PC-3 (cell line): ENCODE measurements at places on chromosomes 7 and 10.

DNA sequence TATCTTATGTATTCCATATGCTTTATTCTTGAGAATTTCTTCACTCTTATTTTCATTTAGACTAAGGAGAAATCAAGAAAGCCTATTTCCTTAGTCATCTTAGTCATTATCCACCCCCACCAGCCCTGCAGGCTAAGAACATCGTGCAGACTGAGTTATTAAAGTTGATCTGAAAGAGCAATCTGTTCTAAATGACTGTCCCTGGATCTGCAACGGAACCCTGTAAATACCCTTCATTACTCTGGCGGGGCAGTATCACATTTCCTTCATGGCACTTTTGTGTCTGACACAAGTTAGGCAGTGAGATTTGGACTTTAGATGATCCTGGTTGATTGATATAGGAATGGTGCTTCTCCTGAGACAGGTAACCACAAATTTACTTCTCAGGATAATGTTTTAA is 3.5 kb upstream of the MYPN start:
- peaks cover 19% of the 10 kb centered on the region for H3K36me3 ChIP-seq
- peak overlapping the region; percentile 42 for H3K4me3 ChIP-seq
- peak; percentile 93 for DNase-seq
- peaks cover 69% of the 10 kb centered on the region for H3K4me1 ChIP-seq
- no peaks in the 10 kb centered on the region for H3K27me3 ChIP-seq

DNA sequence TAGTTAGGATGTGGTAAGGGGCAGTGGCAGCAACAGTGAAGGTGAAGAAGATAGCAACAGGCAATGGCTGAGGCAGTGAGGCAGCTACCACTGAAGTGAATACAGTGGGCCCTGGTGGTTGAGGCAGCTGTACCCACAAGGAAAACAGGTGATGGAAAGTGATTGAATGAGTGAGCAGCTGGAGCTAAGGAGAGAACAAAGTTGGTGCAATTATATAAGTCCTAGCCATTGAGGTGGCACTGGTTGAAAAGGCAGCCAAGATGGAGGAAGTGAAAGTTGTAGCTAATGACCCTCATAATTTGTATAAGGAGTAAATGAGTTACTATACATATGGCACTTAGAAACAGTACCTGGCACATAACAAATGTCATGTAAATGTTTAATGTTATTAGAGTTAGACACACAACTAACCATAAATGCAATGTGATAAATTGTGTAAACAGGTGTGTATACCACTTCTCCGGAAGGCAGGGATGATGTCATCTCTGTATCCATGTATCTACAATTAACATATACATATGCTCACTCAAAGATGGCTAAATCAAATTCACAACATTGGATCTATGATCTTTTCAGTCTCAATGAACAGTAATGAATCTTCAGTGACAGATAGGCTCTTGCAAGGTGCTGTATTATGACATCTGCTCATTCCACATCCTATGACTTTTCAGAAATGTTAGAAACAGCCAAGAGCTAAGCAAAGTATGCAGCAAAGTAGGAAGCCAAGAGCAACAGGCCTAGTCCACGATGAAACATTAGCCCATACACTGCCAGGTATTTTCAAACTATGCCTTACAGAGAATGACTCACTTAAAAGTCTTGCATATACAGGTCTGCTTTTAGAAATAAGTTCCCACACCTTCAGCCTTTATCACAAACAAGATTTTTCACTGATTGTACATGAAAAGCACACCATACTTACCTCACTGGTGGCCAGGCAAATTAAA is 10.7 kb downstream of the XPNPEP1 start:
- H3K36me3 ChIP-seq, result peaks cover 14% of the 10 kb centered on the region
- H3K4me1 ChIP-seq, result peaks cover 43% of the 10 kb centered on the region
- no peaks in the 10 kb centered on the region for H3K27me3 ChIP-seq
- peak; percentile 59 for DNase-seq
- peak overlapping the region; percentile 53 for H3K27ac ChIP-seq
- H3K4me3 ChIP-seq, result no peak overlapping the region

DNA sequence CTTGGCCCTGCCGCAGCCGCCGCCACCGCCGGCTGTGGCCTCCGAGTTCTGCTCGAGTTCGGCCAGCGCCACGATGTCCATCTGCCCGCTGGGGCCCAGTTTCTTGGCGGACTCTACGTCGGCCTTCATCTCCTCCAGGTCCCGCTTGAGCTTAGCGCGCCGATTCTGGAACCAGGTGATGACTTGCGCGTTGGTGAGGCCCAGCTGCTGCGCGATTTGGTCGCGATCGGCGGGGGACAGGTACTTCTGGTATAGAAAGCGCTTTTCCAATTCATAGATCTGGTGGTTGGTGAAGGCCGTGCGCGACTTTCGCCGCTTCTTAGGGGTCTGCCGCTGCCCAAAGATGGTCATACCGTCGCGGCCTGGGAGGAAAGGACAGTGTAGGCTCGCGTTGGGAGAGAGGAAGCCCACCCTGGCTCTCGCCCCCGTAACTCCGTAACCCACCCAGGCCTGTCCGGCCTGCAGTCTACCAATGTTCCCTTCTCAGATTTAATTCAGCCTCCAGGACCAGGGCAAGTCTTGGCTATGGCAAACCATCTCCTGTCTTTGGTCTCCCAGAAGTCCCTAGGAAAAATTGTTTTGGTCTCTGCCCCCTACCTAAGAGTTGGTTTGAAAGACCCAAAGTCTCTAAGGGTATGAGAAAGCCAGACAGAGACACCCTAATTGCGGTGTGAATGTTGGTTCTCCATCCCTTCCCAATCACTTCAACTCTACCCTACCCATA is 1.7 kb downstream of the LBX1 start:
- DNase-seq, result no peak
- H3K27ac ChIP-seq, result no peak overlapping the region
- H3K4me1 ChIP-seq, result peaks cover 4% of the 10 kb centered on the region
- H3K4me3 ChIP-seq, result peak overlapping the region; percentile 60
- no peaks in the 10 kb centered on the region for H3K36me3 ChIP-seq
- peaks cover 99% of the 10 kb centered on the region for H3K27me3 ChIP-seq

DNA sequence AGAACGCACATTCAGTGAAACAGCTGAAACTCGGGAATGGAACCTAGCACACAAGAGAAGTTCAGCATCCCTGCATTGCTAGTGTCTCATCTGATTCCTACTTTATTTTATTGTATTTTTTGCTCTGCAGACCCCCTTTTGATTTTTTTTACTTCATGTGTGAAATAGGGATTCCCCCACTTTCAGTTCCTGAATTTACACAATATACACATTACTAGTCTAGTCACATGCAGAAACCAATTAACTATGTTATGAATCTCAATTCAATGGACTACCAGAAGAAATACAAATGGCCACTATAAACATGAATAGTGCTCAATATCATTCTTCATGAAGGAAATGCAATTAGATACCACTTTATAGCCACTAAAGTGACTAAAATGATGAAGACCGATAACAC is 386.1 kb upstream of the COBL start:
- no peak overlapping the region for H3K4me3 ChIP-seq
- H3K27ac ChIP-seq, result no peak overlapping the region
- no peaks in the 10 kb centered on the region for H3K36me3 ChIP-seq

DNA sequence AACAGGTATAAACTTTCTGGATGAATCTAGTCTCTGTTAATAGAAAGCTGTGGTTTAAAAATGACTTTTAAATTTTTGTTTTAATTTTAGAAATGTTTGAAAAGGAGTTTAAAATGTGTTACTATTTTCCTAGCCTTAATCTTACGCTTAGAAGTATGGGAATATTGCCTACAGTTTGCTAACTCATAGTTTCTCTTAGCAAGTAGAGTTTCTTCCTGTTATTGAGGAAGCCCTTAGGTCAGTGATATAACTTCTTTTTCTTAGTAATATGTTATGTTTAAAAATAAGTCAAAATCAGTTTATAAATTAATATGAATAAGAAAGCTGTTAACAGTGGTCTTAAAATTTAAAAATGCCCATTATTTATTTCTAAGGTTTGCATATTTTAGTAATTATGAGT is 3.1 kb downstream of the STARD3NL start:
- H3K27me3 ChIP-seq, result no peaks in the 10 kb centered on the region
- peaks cover 16% of the 10 kb centered on the region for H3K4me1 ChIP-seq
- H3K4me3 ChIP-seq, result no peak overlapping the region
- no peak for DNase-seq
- peaks cover 4% of the 10 kb centered on the region; the same call in 1 of the 2 replicates for H3K36me3 ChIP-seq
- no peak overlapping the region for H3K27ac ChIP-seq

GRCh38 chr10:65294329-65294728 is 1631.5 kb upstream of the LRRTM3 start:
- H3K36me3 ChIP-seq, result no peaks in the 10 kb centered on the region
- H3K27ac ChIP-seq, result no peak overlapping the region
- H3K27me3 ChIP-seq, result no peaks in the 10 kb centered on the region
- H3K4me3 ChIP-seq, result no peak overlapping the region
- H3K4me1 ChIP-seq, result peaks cover 13% of the 10 kb centered on the region

GRCh38 chr7:11625669-11626068 is 206.3 kb downstream of the THSD7A start:
- no peak overlapping the region for H3K27ac ChIP-seq
- no peaks in the 10 kb centered on the region for H3K4me1 ChIP-seq
- no peaks in the 10 kb centered on the region for H3K36me3 ChIP-seq
- no peaks in the 10 kb centered on the region for H3K27me3 ChIP-seq
- no peak overlapping the region for H3K4me3 ChIP-seq
- no peak for DNase-seq

- no peaks in the 10 kb centered on the region for H3K27me3 ChIP-seq
- peak; percentile 99 for DNase-seq
- H3K36me3 ChIP-seq, result no peaks in the 10 kb centered on the region
- H3K27ac ChIP-seq, result peak overlapping the region; percentile 88
- peaks cover 63% of the 10 kb centered on the region for H3K4me1 ChIP-seq
Measured at GRCh38 chr10:68135922-68136792, 26.9 kb downstream of the MYPN start.

DNA sequence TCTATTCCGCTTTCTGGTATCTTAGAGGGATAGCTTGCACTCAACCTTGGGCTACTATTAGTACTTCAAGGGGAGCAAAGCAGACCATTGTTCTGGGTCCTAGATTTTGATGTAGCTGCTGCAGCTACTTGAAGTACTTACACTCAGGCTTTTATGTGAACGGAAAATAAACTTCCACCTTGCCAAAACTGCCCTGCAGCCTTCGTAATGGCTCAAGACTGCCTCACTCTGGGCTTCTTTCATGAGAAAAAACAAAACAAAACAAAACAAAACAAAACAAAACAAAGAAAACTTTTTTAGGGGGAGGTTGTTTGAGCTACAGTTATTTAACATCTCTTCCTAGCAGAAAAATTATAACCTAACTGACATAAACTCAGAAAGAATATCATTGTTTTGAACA is 19.4 kb upstream of the EPHB6 start:
- peak; percentile 45 for DNase-seq
- no peaks in the 10 kb centered on the region for H3K36me3 ChIP-seq
- H3K4me1 ChIP-seq, result peaks cover 38% of the 10 kb centered on the region
- no peaks in the 10 kb centered on the region for H3K27me3 ChIP-seq

DNA sequence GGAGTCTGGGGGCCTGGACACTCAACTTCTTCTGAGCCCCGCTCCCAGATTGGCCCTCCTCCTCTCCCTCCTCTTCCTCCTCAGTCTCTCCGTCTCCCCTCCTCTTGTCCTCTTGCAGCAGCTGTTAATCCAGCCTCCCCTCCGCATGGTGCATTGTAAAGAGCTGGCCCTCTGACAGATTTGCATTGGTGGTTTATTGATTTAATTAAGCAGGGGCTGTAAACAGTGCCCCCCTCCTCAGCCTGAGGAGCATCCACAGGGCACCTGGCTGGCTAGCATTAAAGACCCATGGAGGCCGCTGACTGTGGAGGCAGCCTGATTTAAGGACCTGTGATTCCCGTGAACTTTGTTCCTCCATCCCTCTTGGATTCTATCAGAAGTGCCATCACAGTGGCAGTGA is 28.9 kb upstream of the PCBD1 start:
- no peak for DNase-seq
- H3K27me3 ChIP-seq, result peaks cover 17% of the 10 kb centered on the region
- no peak overlapping the region for H3K27ac ChIP-seq

- H3K4me3 ChIP-seq, result no peak overlapping the region
- no peaks in the 10 kb centered on the region for H3K4me1 ChIP-seq
- no peak overlapping the region for H3K27ac ChIP-seq
- H3K27me3 ChIP-seq, result peaks cover 89% of the 10 kb centered on the region
- H3K36me3 ChIP-seq, result no peaks in the 10 kb centered on the region
Measured at GRCh38 chr10:48932831-48933664, 6.6 kb downstream of the LRRC18 start.

- H3K27me3 ChIP-seq, result no peaks in the 10 kb centered on the region
- peaks cover 46% of the 10 kb centered on the region for H3K4me1 ChIP-seq
- peak overlapping the region; percentile 34 for H3K4me3 ChIP-seq
- peak overlapping the region; percentile 82 for H3K27ac ChIP-seq
- DNase-seq, result peak; percentile 70
Measured at GRCh38 chr7:158648787-158649186, 55.8 kb downstream of the NCAPG2 start.

- DNase-seq, result no peak
- peak overlapping the region; percentile 39 for H3K27ac ChIP-seq
- H3K4me3 ChIP-seq, result no peak overlapping the region
- H3K27me3 ChIP-seq, result no peaks in the 10 kb centered on the region
Measured at GRCh38 chr10:62426600-62426999, 52.4 kb downstream of the ZNF365 start.

DNA sequence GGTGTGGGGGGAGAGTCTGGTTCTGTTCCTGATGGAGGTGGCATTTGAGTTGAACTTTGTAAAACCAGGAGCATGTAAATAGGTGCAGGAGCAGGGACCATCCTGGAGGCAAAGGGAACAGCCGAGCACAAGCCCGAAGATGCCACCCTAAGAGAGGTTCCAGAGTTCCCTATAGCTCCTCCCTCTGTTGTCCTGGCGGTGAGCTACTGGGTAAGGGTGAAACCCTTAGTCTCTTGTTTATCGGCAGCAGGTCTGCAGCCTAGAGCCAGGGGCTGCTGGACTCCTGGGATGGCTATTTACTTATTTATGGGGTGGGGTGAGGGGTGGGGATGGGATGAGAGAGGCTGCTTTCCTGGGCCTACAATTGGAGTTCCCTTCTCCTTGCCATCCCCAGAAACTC is 6.5 kb upstream of the LBX1 start:
- H3K27me3 ChIP-seq, result peaks cover 46% of the 10 kb centered on the region
- H3K36me3 ChIP-seq, result no peaks in the 10 kb centered on the region
- H3K4me1 ChIP-seq, result no peaks in the 10 kb centered on the region
- no peak overlapping the region for H3K4me3 ChIP-seq

- H3K27me3 ChIP-seq, result no peaks in the 10 kb centered on the region
- H3K27ac ChIP-seq, result no peak overlapping the region
- H3K36me3 ChIP-seq, result no peaks in the 10 kb centered on the region; the same call in 1 of the 2 replicates
- DNase-seq, result no peak
Measured at GRCh38 chr10:102400598-102401341, 5.3 kb downstream of the NFKB2 start.

DNA sequence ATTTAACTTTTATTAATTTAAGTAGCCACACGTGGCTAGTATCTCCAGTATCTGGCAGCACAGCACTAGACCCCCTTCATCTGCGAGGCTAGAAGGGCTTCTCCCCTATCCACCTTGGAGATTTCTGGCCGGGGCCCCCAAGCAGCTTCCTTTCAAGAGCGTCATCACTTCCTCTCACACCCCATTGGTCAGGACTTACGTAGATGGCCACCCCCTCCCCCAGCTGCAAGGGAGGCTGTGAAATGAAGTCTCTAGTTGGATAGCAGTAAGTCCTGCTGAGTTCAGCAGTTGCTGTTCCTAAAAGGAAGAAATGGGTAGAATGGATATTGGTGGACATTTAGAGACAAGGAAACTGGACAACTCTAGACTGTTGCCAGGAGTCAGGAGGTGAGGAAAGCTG is 33.8 kb upstream of the COMTD1 start:
- H3K4me1 ChIP-seq, result peaks cover 11% of the 10 kb centered on the region
- no peak for DNase-seq
- no peak overlapping the region for H3K4me3 ChIP-seq

GRCh38 chr10:60962946-60963345 is 19.0 kb upstream of the RHOBTB1 start:
- peaks cover 31% of the 10 kb centered on the region for H3K4me1 ChIP-seq
- no peak overlapping the region for H3K4me3 ChIP-seq
- peak overlapping the region; percentile 44; the same call in 1 of the 2 replicates for H3K27ac ChIP-seq
- H3K27me3 ChIP-seq, result no peaks in the 10 kb centered on the region
